AG08396 (cell line): ENCODE measurements at places on chromosomes 7 and 10.

DNA sequence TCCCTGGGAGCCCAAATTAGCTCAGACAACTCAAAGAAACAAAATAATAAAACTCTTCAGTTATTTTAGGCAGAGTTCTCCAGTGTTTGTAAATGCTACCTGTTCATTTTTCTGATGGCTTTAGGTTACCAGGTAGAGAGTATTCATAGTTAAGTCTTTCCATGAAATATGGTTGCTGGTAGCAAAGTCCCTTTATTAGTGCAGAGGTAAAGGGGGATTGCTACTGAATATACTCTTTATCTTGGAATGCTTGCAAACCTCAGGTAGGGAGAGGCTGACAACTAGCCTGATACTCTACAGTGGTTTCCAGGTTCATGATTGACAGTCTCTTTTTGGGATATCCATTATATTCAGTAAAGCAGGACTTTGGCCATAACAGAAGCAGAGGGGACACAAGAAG, 6.5 kb downstream of the TAX1BP1 start:
- no peak for DNase-seq

- no peak for DNase-seq
These were observed 138.9 kb downstream of the TNS3 start for GRCh38 chr7:47443049-47443448.

GRCh38 chr7:136998495-136998894, 130.0 kb downstream of the CHRM2 start:
- DNase-seq, result peak; percentile 14

- DNase-seq, result peak; percentile 82
These were observed at the start of gene STOX1 for GRCh38 chr10:68826764-68827591. Gene STOX1 (plus strand): TSS chr10:68827531. CDS start chr10:68827624, 93 bp downstream.

DNA sequence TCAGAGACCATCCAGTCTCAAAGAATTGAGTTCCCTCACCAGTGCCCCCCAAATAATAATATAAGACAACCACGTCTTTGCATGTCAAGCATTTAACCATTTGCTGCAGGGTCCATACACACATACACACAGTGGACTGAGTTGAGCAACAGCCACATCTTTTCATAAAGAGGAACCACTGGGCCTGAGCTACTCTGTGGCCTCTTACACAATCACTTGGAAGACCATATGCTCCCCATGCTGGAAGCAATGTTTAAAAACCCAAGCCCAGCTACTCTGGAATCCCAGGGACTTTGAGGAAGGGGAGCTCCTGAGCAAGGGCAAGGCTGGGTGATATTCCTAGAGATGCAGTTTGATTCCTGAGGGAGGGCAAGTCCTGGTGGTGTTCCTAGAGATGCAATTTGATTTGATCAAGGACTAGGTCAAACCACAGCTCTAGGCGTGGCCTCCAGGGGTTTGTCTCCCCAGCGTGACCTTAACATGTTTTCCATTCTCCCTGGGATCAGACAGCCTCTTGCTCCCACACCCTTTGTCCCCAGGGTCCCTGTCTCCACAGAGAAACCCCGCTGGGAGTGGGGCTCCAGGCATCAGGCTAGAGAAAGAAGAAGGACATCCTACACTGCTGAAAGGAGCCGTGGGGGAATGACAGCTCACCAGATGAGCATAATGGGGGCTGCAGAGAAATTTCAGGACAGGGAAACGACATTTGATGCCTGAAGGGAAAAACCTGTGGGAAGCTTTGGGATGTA, 376.2 kb upstream of the MGMT start:
- DNase-seq, result no peak

DNA sequence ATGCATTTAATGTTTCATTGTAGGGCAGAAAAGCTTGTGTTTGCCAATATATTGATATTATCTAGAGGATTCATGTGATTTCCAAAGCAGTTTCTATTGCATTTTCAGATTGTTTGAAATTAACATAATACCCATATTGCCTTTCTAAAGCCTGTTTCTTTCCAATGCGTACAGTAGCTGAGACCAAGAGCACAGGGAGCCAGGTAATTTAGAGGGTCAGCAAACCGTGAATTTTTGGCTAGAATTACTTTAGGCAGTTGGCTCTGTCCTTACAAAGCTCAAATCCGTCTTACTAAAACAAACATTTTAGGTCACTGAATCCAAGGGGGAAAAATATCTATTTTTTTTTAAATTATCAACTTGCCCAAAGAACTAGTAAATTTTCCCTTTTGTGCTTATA, 604.9 kb upstream of the ADARB2 start:
- no peak for DNase-seq

DNA sequence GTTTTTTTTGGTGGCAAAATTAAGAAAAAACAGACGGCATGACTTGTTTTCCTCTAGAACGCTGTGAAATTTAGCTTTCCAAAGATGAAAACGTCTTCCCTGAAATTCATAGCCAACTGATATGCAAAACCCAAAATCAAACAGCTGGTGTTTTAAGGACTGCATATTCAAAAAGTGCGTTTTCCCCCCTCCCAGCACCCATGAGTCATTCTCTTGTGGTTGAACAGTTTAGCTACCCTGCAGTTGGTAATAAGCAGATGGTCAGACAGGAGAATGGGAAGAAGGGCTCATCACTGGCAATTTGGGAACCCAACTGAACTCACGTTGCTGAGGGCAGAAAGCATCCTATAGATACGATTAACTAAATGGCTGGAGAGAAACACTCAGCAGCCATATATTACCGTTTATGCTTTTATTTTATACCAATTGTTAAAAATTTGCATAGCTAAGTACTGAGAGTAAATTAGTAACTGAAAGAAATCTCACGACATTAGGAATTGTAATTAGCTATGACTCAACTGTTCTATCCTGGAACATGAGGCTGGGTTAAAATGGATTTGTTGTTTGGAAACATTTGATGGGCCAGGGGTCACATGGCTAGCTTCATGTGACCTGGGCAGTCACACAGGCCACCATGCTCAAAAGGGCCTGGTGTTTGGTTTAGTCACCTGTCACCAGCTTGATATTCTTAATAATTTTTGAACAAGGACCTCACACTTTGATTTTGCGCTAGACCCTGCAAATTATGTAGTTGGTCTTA, 343.1 kb downstream of the PHTF2 start:
- DNase-seq, result peak; percentile 52

DNA sequence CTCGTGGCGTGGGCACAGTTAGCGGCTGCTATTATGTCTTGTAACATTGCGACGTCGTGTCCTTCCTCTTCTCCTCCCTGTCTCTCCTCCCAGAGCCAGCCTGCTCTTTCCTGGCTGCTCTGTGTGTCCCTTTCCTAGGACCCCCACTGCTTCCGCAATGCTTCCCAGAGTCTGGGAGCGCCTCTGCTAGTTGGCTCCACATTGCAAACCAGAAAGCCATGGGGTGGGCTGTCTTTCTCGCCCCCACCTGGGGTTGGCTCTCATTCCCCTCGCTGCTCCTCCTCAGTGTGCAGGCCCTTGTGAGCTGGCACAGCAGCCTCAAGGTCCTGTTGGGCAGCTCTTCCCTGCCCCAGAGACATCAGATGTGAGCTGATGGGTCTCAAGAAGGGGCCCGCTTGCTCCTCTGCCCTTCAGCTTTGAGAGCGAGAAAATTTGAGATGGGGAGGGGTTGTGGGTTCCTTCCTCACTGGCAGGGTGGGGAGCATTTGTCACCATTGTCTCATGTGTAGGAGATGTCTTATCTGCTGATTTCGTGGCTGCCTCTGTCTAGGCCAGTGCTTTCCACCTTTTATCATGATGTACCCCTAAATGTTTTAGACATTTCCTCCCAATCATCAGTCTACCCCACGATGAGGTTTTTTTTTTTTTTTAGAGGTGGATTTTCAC, 3.3 kb downstream of the ADAMTS14 start:
- no peak for DNase-seq

GRCh38 chr10:102246261-102246660, 929 bp downstream of the GBF1 start:
- no peak for DNase-seq

GRCh38 chr10:71323407-71323806, 4.3 kb downstream of the SLC29A3 start:
- peak; percentile 38 for DNase-seq

DNA sequence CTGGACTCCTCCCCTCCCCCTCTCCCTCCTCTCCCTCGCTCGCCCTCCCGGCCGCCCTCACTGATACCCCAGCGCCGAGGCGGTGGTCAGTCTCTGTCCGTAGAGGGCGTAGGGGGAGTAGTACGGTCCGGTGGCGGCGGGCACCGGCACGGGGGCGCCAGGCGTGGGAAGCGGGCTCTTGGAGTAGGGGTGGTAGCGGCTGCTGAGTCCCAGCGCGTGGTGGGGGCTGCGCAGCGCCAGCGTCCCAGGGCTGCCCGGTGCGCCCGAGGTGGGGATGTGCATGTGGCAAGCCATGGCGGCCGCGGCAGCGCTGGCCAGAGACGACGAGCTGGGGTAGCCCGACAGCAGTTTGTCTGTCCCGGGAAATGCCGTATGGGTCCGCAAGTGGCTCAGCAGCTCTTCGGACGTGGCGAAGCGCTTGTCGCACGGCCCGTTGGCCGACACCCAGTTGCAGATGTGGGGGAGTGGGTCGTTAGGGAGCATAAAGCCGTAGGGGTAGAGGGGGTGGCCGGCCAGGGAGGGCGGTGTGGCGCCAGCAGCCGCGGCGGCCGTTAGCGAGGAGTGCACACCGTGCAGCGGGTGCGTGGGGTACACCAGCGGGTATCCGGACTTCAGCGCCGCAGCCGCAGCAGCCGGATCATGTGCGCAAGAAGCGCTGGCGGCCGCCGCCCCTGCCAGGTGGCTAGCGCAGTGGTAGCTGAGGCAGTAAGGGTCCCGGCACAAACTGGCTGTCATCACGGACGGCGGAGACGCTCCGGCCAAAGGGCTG, 2.7 kb downstream of the ZNF503 start:
- DNase-seq, result peak; percentile 44

- peak; percentile 50 for DNase-seq
These were observed 117.5 kb downstream of the TRIL start for GRCh38 chr7:28840592-28840995.

DNA sequence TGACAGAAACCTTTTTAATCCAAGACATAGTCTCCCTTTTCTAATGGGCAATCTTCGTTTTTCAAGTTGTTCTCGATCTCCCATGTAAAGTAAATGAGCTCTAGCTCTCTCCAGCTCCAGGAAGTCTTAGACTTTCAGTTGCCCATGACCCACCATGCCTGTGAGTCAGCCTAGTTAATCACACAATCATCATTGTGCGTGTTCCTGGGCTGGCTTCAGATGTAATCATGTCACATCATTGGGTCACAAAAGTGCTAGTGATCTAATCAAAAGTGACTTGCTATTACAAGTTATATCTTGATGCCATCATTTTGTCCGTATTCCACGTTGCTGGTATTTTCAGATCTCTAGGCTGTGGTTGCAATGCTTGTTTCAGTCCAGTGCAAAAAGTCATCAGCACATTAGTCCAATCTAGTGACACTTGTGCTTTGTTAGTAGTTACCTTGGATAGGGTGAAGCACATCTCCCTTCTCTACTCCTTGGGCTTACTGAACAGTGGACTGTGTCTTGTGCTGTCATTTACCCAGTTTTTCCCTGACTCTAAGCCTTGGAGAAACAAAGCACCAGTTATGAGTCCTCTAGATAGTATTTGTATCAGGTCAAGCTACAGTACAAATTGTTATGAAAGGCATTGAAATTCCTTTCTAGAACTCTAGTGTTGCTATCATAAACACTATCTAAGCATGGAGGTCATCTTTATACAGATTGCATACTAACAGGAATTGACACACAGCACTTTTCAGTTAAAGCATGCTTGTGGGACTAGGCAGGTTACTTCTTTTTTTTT, 316.6 kb downstream of the GFRA1 start:
- no peak for DNase-seq
